ENCODE measurements at places on chromosomes 1 and 21. TPM values are rescaled to one million over a fixed set of nuclear protein-coding genes. Genes with fewer than 3 reads are reported as not detected.

The AZIN2 gene
- polyA plus RNA-seq = 2.5 TPM

The ARHGEF2 gene
- 51.2 TPM for polyA plus RNA-seq

The FAM3B gene
- polyA plus RNA-seq = 7.4 TPM

The LCE2D gene
- not detected for polyA plus RNA-seq

The VCAM1 gene
- polyA plus RNA-seq = 18.7 TPM

The REN gene
- polyA plus RNA-seq = 4.2 TPM

The FAM163A gene
- 5.5 TPM for polyA plus RNA-seq

The ANKRD45 gene
- polyA plus RNA-seq = 0.34 TPM

The CELA3B gene
- 0.21 TPM for polyA plus RNA-seq

DNA sequence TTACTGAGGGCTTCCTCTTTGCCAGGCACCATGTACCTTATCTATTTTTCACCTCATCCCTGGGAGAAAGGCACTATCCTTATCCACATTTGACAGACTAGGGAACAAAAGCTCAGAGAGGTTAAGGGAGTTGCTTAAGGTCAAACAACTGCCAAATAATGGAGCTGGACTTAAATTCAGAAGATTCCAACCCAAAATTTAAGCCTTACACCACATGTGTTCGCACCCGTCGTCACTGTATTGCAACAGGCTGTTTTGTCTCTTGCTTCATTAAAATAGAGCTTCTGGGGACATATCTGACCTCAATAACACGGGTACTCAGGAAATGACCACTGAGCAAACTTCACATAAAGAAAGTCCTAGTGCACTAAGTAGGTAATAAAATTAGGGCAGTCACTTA, 62.0 kb downstream of the TRABD2B start:
- DNase-seq = no peak

DNA sequence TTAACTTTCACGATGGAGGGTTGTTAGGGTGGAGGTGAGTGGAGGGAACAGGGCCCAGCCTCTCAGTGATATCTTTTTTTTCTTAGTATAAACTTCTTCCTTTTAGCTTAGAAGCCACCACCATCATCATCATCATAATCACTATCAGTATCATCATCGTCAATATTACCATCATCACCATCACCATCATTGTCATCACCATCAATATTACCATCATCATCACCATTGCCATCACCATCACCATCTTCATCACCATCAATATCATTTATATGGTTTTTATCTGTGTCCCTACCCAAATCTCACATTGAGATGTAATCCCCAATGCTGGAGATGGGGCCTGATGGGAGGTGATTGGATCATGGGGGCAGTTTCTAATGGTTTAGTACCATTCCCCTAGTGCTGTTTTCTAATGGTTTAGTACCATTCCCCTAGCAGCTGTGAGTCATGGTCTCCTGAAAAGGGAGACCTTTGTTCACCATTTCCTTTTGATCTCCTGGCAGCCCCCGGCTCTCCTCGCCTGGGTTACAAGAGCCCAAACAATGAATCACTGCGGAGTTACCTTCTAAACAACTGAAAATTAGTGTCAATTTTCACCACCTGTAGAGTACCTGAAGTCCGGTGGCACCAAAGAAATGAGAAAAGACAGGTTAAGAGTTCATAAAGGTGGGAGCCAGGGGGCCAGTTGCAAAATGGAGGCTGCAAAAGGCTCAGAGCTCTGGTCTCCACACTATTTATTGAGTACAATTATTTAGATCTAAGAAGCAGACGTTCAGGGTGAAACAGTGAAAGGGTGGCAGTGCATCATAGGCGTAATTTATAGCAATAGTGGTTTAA, 3.1 kb upstream of the PLA2G2E start:
- DNase-seq = no peak

- DNase-seq = peak; percentile 76
These were observed 100.1 kb upstream of the SLC2A1 start for GRCh38 chr1:43058545-43059360.

DNA sequence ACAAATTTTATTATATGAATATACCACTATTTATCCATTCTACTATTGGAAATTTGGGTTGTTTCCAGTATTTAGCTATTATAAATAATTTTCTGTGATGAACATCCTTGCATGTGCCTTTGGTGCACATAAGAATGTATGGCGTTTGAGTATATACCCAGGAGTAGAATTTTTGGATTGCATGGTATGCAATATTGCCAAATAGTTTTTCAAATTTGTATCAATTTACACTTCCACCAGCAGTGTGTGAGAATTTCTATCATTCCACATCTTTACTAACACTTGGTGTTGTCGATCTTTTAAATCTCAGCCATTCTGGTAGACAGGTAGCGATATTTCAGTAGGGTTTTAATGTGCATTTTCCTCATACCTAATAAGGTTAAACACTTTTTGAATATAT, 9.2 kb upstream of the FNBP1L start:
- DNase-seq = no peak

DNA sequence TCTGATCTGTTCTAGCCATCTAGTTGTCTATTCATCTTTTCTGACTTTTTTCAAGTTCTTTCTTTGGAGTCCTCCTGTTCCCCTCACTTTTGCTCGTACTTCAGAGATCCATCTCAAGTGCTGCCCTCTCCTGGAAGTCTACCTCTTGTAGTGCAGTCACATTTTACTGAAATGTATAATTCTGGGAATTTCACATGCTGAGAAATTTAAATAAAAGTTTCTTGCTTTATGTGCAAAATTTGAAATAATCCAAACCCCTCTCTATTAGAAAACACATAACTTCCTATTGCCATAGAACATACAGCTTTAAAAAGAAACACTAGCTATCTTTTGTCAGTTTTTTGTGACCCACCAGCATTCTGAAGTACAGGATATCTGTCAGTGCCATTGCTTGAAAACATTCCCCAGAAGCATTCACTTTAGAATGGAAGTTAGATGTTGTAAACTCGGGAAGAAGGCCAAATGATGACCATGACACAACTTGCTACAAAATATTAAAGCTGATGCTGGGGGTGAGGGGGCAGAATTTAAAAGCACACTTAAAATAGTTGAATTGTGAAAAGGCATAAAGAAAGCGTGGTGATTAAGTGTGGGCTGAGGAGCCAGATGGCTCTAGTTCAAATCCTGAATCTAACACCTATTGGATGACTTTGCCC, 22.0 kb downstream of the RLF start:
- DNase-seq = no peak

- no peak for DNase-seq
These were observed 469.8 kb downstream of the NCAM2 start for GRCh38 chr21:21468003-21468402.

GRCh38 chr1:172167796-172168596, 252.5 kb upstream of the C1orf105 start:
- DNase-seq = peak; percentile 84

DNA sequence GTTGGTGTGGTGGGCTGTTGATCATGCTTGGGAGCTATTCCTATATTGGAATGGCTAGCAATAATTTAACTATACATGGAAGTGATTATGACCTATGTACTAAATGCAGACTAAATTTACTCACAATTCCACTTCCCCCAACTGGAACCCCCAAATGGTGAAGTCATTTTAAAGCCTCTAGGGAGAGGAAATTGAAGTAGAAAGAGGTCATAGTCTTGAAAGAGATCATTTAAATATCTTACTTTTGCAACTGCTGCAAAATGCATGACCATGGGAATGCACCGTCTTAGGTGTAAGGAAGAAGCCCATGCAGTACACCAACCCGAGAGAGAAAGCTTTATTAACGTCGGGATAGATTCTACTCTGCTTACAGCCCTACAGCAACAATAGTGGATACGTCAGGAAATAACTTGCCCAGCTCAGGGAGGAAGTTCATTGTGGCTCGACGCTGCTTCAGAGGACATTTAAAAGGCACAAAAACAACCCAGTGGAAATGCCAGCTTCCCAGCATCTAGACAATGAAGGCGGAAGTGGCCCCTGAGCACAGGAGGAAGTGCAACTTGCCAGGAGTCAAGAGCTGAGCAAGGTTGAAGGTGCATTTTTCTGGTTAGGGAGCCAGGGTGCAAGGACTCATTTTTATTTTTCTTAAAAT, 26.5 kb downstream of the CYYR1 start:
- no peak for DNase-seq

GRCh38 chr1:66137235-66137634, 344.5 kb downstream of the PDE4B start:
- DNase-seq = no peak

DNA sequence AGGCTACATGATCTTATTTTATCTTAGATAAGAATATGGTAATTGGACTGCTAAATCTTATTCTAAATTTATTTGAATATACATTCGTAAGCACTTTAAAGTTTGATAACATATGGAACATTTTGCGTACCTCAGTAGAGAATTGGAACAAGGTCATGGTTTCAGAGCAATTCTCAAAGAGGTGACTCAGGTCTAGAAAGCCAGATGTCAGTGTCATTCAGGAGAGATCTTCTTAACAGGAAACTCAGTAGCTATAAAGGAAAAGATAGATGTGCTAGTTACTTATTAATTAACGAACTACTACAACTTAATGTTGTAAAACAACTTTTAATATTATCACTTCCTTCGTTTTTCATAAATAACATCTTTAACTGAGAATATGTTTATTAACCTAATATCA, 142.5 kb downstream of the USP25 start:
- DNase-seq = no peak

DNA sequence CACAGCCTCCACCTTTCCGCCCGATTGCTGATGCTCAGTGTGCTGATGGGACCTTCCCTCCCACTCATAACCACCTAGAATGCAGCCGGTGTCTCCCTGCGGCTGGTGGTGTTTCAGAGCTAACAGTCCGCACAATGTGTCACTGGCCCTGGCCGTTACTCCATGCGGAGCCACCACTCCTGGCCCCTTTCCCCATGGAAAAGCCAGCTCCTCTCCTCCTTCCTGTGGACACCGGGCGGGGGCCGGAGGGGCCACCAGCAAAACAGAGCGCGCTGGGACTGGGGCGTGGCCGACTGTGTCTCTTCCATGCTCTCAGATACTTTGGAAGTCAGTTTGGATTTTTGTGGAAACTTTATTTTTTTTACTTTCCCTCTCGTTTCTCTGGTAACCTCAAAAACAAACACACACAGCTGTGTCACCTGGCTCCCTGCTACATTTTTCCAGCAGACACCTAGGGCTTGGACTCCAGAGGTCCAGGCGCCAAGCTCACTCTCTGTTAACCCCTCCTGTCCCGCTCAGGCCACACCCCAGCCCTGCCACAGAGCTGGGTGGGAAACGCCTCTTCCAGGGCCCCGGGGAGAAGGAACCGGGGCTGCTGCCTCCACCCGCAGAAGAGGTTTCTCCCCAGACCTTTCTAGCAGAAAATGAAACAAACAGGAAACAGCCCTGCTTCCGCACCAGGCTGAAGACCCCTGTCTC, 32.5 kb upstream of the COL6A2 start:
- DNase-seq = no peak

DNA sequence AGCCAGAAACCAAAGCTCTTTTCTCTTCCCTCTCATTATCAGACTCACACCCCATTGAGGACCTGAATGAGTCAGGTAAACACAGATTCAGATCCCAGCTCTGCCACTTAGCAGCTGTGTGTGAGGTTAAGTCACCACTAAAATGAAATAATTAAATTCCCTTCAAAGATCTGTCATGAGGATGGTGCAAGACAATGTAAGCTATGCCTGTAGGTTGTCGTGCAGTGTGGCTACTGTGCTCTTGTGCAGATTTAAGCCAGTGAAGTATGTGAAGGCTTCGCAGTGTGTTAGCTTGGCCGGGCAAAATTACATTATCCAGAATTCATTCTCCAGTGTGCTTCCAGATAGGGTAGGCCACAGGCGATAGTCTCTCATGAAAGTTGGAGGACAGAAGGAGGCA, 13.6 kb downstream of the UBL4B start:
- no peak for DNase-seq

- no peak for DNase-seq
These were observed 1.7 kb downstream of the KRTAP10-3 start for GRCh38 chr21:44556879-44557278.

DNA sequence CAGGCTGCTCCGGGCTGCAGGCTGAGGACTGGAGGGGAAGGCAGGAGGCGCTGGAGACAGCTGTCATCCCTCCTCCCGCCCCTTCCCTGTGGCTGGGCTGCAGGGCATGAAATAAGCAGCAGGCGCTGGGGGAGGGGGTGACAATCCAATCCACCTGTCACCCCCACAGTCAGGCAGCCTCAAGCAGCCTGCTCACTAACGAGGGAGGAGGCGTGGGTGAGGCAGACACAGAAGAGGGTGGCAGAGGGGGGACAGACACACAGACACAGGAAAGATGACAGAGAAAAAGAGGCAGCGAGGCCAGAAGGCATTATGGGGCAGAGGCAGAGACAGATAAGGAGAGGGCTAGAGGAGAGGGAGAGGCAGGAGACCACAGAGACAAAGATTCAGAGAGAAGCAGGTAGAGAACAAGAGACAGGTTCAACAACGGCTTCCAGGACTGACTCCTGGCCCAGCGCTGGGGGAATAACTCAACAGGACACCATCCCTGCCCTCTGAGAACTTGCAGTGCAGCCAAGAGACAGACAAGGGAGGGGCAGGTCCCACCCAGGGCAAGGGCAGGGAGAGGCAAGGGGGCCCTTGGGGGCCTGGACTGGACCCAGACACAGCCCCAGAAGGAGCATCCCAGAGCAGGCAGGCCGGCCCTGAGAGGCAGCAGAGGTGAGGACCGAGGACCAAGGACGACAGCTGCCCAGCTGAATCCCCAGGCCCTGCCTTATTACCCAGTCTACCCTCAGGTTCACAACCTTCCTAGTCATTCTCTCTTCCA, 11.2 kb downstream of the MEF2D start:
- DNase-seq = peak; percentile 50

DNA sequence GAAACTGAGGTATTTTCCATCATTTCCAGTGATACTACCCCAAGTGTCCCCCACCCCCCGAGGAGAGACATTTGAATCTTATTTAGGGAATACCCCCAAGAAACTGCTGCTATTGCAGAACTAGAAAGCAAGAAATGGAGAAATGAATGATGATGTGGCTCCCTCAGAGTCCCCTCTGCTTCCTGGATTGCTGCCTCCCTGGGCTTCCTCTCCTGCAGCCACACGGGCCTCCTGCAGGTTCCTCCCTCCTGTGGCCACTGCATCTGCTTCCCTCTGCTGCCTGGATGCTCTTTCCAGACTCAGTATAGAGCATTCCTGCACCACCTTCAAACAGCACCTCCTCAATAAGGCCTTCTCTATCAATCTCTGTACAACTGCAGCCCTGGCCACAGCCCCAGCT, 69.3 kb downstream of the SLC25A24 start:
- DNase-seq = no peak

GRCh38 chr1:2388004-2388913, 3.1 kb downstream of the MORN1 start:
- no peak for DNase-seq

- DNase-seq = no peak
These were observed 5.0 kb upstream of the SRSF4 start for GRCh38 chr1:29186707-29187106.

DNA sequence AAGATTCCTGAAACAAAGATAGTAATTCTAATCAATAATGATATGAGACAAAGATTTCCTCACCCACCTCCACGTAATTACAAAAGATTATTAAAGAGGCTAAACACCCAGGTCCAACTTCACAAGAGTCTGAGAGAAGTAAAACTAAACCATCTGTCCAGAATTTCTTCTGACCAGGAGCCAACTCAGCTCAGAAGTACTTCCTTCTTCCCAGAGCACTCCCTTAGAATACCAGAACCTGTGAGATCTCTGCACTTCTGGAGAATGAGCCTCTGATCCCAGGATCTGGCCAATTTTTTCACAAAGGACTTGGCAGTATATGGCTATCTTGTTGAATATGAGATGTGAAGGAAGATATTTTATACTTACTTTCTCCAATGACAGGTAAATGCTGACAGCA, 120.6 kb upstream of the PALMD start:
- DNase-seq = no peak

GRCh38 chr1:94843846-94844245, 23.7 kb downstream of the SLC44A3 start:
- no peak for DNase-seq

Measured in large intestine (tissue), 12 donors.